ENCODE measurements at places on chromosomes 13 and 19.

- no peak overlapping the region for H3K27ac ChIP-seq
- H3K4me1 ChIP-seq: peaks cover 11% of the 10 kb centered on the region
- H3K4me3 ChIP-seq: no peak overlapping the region
Measured at GRCh38 chr13:46578590-46578975, 25.6 kb downstream of the LRCH1 start.

- DNase-seq: no peak
- no peaks in the 10 kb centered on the region for H3K4me1 ChIP-seq
- H3K36me3 ChIP-seq: no peaks in the 10 kb centered on the region
- H3K27me3 ChIP-seq: no peaks in the 10 kb centered on the region
- H3K4me3 ChIP-seq: no peak overlapping the region
Measured at GRCh38 chr19:31511696-31512095, 162.5 kb upstream of the TSHZ3 start.

- H3K4me1 ChIP-seq: no peaks in the 10 kb centered on the region
- no peaks in the 10 kb centered on the region for H3K36me3 ChIP-seq
- no peak overlapping the region for H3K27ac ChIP-seq
- H3K27me3 ChIP-seq: no peaks in the 10 kb centered on the region
- no peak overlapping the region for H3K4me3 ChIP-seq
- no peak for DNase-seq
Measured at GRCh38 chr13:67341406-67341805, 111.3 kb upstream of the PCDH9 start.

GRCh38 chr19:41064974-41065569 is 23.2 kb upstream of the CYP2A13 start:
- H3K27me3 ChIP-seq: no peaks in the 10 kb centered on the region
- no peaks in the 10 kb centered on the region for H3K36me3 ChIP-seq
- no peaks in the 10 kb centered on the region for H3K4me1 ChIP-seq
- no peak overlapping the region for H3K4me3 ChIP-seq
- H3K27ac ChIP-seq: no peak overlapping the region
